ENCODE measurements at places on chromosomes 6 and 20.
A peak's percentile ranks its signal among the peaks of the same experiment; 100 is the strongest.

DNA sequence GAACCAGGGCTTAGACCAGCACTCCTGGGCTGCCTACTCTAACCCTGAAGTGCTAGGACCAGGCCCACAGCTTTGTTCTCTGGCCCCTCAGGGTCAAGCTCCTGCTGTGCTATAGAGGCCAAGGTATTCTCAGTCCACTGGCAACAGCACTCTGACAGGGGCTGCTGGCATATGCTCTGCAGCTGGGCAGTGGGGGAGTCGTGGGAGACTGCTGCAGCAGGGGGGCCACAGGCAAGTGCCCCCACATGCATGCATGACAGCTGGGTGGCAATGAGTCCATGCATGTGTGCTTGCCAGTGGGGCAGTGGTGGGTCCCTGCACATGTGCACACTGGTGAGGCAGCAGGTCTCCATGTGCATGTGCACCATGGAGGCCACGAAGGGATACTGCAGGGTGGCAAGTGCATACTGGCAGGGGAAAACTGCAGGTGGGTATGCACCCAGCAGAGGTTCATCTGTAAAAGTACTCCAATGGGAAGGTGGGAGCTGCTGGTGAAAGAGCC lies 364.9 kb upstream of the IRAK1BP1 start:
- DNase-seq, result no peak

DNA sequence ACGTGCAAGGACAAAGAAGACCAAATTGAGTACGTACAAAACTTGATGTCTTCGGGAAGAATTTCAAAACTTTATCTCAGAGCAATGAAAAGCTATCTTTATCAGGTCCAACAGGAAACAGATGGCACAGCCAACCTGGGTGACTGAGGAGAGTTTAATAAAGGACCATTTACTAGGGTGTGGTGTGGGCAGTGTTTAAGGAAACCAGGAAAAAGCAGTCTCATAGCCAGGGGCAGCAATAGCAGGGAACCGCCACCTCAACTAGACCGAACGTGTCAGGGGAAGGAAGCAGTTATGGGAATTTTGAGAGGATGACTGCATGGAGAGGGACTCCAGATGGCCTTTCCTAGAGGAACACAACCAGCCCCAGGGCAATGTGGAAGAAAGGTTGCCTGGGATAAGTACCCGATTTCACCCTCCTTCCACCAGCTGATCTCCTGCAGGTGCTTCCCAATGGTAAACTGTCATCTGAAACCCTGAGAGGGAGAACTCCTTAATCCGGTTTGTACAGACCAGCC lies 15.2 kb upstream of the TAAR5 start:
- no peak for DNase-seq

DNA sequence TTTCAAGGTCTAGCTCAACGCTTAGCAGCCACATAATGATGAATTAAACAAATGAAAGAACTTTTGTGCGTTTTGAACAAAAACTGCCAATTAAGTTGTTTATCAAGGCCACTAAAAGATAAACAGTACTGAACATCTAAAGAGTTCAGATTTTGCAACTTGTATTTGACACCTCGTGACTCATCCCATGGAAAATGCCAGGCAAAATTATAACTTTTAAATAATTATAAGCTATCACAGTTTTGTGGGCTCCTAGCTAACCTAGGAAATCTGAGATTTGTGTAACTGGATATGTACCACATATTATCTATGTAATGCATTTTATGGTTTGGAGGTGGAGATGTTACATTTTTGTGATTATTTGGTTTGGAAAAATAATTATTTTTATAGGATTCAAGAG lies 9.6 kb upstream of the BAG2 start:
- no peak for DNase-seq

DNA sequence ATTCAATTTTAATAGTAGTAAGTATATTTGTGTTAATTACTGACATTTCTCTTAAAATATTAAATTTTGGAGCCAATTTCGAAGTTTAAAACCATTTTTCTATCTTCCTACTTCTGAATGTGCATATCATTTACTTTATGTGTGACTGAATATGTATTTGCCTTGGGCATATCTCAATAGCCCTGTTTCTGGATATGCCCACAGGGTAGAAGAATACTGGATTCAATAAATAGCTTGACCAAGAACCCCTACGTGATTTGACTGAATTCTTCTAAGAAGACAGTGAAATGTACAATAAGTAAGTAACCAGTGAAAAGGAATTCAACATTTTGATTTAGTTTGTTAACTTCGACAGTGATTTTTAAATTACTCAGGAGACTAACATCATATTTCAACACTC lies 7.8 kb downstream of the HMGN3 start:
- no peak for DNase-seq

- no peak for DNase-seq
Observed at GRCh38 chr6:153167907-153168306, 36.8 kb upstream of the RGS17 start.

DNA sequence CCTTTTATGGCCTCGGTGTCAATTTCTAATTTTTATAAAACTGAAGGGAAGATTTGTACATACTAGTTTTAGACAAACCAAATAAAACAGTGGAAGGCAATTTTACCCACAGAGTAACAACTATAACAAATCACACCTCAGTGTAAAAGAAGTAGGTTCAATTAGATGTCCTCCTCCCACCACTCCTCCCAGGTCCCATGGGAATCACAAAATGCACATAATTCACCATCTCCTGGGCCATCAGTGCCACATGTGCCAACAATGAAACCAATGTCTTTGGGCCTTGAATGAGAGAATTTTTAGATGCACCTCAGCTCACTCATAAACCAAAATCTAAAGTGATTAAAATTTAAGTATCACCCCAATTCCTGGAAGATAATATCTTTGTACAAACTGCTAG lies 267.8 kb downstream of the BTBD9 start:
- DNase-seq, result no peak

DNA sequence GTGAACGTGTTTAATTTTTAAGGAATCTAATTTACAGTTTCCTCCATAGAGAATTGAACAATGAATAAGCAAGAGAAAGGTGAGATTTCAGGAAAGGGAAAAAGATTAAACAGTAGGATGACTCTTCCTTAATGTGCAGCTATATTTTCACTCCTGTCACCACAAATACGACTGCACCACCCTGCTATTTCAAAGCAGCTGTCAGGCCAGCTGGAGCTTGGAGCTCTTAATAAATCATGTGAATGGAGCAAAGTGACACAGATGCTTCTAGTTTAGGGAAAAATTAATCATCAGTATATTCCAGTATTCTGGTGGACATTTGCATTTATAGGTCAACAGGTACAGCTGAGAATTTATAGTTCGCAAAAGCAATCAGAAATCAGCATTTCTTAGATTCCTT lies 56.5 kb upstream of the PKIB start:
- no peak for DNase-seq

DNA sequence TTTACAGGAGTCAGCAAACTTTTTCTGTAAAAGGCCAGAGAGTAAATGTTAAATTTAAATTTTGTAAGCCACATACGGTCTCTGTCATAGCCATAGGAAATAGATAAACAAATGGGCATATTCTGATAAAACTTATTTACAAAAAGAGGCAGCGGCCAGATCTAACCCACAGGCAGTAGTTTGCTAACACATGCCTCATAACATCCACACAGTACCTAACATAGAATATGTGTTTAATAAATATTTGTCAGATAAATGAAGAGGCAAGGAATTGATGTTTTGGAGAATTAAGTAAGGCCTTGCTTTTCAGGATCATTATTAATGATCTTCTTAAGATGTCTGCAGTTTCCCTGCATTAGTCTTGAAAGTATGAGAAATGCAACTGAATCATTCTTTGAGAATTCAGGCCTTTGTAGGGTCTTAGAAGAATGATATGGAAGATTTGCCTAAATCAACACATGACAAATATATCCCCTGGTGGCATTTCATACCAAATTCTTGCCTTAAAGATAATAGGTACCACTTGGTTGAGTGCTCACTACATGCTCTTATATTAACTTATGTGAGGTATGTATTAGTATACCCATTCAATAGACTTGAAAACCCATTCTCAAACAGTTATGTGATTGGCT lies 39.3 kb upstream of the TRAM2 start:
- no peak for DNase-seq

DNA sequence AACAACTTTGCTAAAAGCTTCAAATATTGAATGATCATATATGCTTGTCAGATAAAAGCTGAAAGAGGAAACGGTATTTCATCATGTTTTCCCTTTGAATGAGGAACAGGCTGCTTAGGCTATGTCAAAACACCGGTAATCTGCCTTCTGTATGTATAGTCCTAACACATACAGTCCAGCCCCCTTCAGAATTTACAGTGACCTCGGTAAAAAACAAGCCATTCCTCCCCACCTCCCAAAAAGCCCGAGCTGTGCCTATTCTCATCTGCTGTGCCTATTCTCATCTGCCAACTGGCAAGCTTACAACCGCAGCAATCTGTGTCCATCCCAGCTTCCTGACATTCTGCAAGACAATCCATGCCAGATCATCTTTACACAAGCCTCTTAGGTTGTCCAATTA lies 26.8 kb upstream of the UBE2J1 start:
- DNase-seq, result no peak

DNA sequence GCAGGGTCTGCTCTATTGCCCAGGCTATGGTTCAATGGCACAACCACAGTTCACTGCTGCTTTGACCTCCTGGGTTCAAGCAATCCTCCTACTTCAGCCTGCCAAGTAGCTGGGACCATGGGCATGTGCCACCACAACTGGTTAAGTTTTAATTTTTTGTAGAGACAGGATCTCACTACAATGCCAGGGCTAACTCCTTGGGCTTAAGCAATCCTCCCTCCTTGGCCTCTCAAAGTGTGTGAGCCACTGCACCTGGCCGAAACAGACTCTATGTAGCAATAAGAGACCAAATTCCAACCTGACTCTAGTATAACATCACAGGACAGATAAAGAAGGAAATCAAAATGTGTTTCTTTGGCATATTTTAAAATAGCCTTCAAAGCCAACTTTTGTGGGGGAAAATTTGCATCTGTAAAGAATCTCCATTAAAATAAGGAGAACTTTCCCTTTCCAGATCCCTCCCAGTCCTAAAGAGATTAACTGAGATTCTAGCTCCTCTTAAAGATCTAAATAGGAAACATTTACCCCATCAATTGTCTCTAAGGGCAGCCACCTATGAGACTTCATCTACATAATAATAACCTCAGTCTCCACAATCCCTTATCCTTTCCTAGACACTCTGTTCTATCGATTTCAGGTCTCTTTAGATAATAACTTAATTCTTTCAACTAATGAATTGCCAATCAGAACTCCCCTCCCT lies 94.7 kb upstream of the PLCB4 start:
- no peak for DNase-seq

DNA sequence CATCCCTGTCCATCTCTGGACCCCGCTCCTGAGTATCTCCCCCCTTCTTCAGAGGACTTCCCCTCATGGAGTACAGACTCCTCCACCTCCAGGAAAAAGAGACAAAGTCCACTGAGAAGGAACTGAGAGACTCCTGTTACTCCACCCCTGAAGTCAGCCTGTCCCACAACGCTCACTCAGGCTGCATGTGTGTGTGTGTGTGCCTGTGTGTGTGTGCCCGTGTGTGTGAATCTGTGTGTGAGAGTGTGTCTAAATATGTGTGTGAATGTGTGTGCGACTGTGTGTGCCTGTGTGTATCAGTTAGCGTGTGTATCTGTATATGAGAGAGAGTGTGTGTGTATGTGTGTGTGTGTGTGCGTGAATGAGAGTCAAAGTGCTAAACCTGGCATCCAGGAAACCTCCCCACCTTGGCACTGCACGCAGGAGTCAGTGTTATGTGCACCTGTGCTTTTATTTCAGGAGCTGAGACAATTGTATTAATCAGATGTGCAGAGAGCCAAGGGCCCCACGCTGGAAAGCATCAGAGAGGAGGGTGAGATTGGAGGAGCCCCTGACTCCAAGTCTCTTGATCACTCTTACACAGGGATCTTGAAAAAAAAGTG lies 39.0 kb downstream of the HLA-A start:
- DNase-seq, result peak; percentile 28

DNA sequence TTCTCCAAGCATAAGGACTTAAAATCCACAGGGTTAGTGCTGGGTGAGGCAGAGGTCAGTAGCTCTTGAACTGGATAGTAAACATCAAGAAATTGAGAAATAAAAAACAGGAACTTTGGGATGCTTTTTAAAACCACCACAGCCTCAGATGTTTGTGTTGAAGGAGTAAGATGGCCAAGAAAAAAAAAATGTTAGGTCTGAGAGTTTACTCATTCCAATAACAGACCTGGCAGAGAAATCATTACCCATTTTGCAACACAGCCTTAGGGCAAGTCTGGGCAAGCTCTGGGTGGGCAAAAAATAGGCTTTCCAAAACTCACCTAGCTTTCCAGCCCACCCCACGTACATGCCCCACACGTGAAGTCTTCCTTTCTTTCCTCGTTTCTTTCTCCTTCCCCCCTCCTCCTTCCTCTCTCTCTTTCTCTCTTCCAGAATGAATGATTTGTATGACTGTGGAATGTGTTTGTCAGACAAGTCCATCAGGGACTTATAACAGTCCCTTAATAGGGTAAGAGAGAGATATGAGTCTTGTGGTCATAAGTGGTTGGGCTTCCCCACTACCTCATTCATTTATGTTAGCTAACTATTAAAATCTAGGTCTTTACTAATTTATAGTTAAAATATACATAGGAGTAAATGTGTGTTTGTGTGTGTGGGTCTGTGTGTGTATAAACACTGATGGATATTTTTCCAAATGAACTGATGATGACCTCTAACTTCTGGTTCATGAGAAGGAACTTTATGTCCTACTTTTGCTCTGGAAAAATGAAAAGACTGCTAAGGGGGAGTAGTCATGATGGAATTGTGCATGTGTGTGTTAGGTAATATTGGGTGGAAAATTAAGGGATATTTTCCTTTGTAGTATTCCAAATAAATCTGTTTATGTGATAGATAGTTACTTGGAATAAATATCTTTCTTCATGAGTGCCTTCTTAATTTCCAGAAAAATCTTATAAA lies 18.0 kb upstream of the DSE start:
- no peak for DNase-seq

GRCh38 chr6:12138936-12139335 lies 126.8 kb downstream of the HIVEP1 start:
- no peak for DNase-seq

DNA sequence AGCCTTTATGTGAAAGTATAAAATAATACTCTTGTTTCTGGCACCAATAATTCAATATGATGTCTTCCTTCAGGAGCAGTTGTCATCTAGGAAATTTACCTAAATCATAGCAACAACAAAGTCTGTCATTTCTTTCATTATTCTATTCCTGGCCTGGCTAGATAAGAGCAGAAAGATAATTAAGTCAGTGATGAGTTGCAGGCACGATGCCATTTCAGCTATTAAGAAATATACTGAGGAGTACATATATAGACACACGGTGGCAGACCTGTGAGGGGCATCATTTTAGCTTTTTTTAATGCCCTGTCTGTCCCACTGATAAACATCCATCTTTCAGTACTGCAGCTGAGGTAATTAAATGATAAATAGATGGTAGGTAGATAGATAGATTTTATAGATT lies 756.1 kb upstream of the EPHA7 start:
- DNase-seq, result no peak

GRCh38 chr6:143429970-143430369 lies 20.5 kb downstream of the ADAT2 start:
- DNase-seq, result no peak

DNA sequence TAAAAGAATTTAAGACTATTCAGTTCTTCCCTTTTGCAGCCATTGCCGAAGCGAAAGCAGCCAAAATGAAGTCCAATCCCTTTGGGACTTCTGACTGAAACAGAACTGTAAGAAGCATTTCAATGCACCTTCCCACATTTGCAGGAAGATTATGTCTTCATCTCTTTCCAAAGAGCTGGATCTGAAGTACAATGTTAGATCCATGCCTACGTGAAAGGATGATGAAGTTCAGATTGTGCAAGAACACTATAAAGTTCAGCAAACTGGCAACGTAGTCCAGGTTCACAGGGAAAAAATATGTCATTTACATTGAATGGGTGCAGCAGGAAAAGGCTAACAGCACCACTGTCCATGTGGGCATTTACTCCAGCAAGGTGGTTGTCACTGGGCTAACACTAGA lies 6.0 kb upstream of the FILIP1 start:
- no peak for DNase-seq

Measured in large intestine (tissue), 12 donors.